ENCODE measurements at places on chromosomes 4 and X. TPM values are rescaled to one million over a fixed set of nuclear protein-coding genes. Genes with fewer than 3 reads are reported as not detected.

DNA sequence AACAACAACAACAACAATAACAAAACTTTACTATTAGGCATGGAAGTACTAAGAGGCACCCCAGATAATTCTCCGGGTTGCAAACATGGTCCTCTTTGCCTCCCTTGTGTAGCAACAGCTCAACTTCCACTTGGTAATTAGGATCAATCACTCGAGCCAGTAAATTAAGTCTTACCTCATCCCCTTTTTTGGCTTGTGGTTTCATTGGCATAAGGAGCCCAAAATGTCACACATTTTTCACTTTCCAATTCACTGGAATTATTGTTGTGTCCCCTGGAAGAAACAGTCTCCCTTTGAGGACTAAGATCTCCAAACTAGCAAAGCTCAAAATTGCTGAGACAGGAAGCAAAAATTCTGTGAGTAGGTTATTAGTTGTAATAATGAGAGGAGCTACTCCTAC, 49.2 kb upstream of the HSD17B10 start:
- DNase-seq, result no peak

The NXF2 gene
- total RNA-seq, result not detected

The PPP3CA gene
- 79.8 TPM for total RNA-seq

The CD38 gene
- total RNA-seq, result 2.0 TPM

DNA sequence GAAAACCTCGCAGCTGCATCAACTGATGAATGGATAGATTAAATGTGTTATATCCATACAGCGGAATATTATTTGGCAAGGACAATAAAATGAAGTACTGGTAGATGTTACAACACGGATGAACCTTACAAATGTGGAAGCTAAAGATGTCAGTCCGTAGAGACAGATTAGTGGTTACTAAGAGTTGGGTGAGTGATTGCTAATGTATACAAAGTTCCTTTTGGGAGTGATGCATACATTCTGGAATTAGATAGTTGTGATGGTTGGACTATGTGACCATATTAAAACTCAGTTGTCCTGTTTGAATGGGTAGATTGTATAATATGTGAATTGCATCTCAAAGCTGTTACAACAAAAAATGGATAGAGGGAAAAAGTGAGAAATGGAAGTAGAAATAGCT, 2.8 kb downstream of the FIP1L1 start:
- no peak for DNase-seq

- no peak for DNase-seq
These were observed 466.2 kb downstream of the BCOR start for GRCh38 chrX:39631276-39632229.

The FGFR3 gene
- total RNA-seq, result 26.5 TPM

The VCX3B gene
- total RNA-seq, result not detected

The XKRX gene
- total RNA-seq, result 0.63 TPM

DNA sequence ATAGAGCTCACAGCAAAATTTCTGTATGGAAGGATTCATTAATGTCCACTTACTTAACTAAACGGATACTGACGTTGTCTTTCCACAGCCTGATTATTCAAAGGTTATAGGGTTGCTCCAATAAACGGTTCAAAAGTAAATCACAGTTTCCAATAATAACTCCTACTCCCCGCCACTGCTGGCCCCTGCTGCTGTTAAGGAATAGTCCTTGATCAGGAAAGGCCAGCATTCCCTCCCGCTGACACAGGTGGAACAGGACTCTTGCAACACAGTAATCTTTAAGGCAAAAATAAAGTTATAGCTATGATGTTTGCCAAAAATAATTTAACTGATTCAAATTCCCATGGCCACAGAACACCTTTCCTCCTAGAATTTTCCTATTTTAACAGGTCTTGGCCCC, 53.9 kb downstream of the FAT1 start:
- DNase-seq, result no peak

The GYPB gene
- 5.8 TPM for total RNA-seq

DNA sequence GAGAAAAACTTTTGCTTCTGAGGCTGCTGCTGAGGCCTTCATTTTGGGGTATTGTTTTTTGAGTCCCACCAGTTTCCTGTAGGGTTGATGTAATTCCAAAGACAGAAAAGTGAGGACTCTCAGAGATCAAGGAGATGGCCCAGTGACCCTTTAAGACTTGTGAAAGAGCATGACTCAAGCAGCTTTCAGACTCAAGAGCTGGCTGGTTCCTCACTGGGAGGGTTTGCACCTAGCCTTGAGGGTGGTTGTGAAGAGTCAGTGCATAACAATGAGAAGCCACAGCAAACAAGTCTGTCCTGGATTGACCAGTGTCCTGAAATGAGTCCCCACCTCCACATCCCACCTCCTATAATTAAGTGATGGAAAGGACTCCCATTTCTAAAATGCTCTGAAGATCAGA, 89.2 kb downstream of the NHS start:
- DNase-seq, result no peak

DNA sequence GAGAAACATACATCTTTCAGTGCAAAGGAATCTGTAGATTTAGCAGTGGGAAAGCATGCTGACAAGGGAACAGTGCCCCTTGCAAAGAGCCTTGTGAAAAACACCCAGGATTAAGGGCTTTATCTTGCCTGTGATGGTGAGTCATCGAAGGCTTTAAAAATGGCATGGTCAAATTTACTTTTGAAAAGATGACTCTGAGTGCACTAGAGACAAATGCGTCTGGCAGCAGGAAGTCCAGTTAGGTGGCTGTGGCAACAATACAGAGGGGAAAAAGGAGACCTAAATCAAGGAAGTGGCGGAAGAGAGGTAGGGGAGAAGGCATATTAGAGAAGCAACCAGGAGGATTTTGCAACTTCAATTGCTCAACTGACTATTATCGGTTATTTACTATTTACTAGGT, 472.6 kb upstream of the CPEB2 start:
- DNase-seq, result no peak

The ASB9 gene
- total RNA-seq, result 3.4 TPM

The MAGEE1 gene
- total RNA-seq, result 1.7 TPM
